Peyer's patch (tissue), 4 donors: ENCODE measurements at places on chromosomes 4 and X.

- DNase-seq = no peak
Observed at GRCh38 chr4:71377561-71377960, 38.7 kb downstream of the SLC4A4 start.

DNA sequence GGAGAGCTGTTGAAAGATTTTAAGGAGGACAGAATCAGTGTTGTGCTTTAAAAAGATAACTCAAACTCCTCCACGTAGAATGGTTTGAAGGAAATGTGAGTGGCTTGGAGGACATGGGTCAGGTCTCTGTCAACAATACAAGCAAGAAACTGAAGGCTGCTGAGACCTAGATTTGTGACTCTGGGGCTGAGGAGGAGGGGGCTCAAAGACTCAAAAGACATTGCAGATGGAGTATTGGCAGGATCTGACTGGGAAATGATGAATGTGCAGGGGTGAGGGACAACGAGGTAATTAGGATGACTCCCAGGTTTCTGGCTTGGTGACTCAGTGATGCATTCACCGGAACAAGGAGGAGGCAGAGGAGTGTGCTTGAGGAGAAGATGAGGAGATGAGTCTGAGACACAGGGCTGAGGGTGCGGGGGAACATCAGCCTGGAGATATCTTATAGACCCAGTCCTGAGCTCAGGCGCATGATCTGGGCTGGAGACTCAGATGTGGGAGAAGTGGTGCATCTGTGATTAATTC, 3.3 kb upstream of the RPS4X start:
- no peak for DNase-seq

DNA sequence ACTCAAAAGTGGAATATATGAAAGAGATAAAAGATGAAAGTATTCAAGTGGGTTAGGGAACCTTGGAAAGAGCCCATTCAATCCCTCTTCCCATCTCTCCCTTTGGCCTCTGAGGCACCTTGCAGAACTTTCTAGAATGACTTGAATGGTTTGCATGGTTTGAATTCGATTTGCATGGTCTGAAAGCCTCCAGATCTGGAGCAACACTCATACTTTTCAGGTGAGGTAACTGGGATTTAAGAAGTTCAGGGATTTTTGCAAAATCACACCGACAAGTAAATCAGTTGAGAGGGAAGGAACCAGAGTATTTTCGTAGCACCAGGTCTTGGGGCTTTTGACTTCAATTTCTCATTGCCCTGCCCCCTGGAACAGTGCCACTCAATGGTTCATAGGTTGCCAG, 476.0 kb upstream of the FTHL17 start:
- no peak for DNase-seq

- DNase-seq = no peak
Observed at GRCh38 chr4:10153161-10153560, 36.6 kb upstream of the WDR1 start.

DNA sequence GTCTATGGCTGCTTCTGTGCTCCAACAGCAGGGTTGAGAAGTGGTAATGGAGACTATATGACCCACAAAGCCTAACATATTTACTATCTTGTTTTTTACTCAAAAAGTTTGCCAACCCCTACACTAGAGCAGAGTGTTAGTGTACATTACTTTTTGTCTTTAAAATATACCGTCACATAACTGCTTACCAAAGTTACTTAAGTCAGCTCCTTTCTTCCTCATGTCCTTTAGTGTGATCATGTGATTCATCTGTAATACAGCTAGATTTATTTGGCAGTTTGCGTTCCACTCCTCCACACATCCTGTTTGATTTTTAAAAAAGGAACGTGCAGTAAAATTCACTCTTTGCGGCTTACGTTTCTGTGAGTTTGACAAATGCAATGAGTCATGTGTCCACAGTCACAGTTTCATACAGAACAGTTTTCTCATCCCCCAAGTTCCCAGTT, 162.4 kb upstream of the GPRIN3 start:
- no peak for DNase-seq

GRCh38 chr4:179768996-179769395, 2326.8 kb upstream of the AGA start:
- DNase-seq = no peak

- peak; percentile 83 for DNase-seq
Observed at GRCh38 chr4:5385741-5386311, 322.5 kb downstream of the EVC2 start.

- no peak for DNase-seq
Observed at GRCh38 chrX:7647831-7648230, 195.1 kb upstream of the VCX start.
